Stimulated activated CD8-positive, alpha-beta memory T cell treated with anti-CD3 and anti-CD28 coated beads, Interleukin-15, amount 100 ng/mL, for 1 hour (primary cell): ENCODE measurements at places on chromosomes 4 and X.

- no peak for DNase-seq
Measured at GRCh38 chr4:94852616-94853015, 94.9 kb downstream of the BMPR1B start.

DNA sequence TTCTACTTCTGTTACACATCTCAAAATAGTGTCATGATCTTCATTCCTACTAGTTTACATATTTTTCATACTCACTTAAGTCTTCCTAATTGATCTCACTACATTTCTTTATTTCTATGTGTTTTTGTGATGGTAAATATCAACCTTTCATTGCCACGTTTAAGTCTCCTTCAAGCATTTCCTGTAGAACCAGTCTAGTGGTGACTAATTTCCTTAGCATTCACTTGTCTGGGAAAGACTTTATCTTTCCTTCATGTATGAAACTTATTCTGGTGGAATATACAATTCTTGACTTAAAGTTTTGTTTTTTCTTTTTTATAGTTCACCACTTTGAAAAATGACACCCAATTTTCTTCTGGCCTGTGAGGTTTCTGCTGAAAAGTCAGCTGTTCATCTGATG lies 181.4 kb upstream of the NEIL3 start:
- no peak for DNase-seq

DNA sequence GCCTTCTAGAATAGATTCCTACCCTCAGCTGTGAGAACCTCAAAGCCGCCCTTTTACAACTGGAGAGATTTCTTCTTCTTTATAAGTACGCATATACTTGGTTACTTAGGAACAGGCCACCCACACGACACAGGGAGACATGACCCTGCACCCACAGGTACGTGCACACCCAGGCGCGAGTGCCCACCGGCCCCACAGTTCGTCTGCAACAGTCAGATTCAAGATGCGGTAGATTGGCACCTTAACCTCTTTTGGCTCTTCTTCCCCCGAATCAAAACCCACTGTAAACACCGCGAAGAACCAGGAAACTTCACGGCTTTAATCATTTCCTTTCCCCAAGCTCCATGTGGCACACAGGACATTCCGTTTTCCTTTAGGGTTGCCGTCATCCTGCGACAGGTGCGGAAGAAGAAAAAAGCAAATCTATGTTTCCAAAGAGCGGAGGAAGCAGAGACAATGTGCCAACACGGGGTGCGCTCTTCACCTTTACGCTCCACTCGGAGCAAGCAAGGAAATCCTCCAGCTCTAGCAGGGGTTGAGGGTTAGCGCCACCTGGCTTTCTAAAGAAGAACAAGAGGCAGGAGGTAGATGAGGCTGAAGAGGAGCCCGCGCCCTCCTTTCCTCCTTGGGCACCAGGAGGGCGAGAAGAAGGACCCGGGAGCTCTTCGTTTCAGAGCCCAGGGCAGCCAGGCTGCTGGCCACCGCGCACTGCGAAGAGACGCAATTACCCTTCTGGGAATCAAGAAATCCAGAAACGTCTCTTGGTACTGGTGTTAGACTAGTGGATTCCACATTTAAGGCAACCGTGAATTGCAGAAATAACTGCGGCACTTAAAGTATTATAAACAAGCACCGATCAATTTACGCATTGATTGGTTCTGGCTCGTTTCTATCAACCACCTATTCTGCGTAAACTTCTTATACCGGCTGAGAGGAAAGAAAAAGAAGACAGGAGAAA lies 35.7 kb downstream of the HAND2 start:
- peak; percentile 20 for DNase-seq

- DNase-seq, result no peak
Measured at GRCh38 chr4:25861951-25862410, 807 bp downstream of the SEL1L3 start.

GRCh38 chr4:108361446-108361820 lies 192.7 kb upstream of the LEF1 start:
- DNase-seq, result no peak

GRCh38 chr4:147247579-147247978 lies 233.3 kb upstream of the EDNRA start:
- DNase-seq, result no peak

- no peak for DNase-seq
Measured at GRCh38 chrX:42725196-42725595, 52.8 kb downstream of the PPP1R2C start.

GRCh38 chr4:148716431-148717052 lies 274.3 kb upstream of the NR3C2 start:
- no peak for DNase-seq

GRCh38 chr4:81096566-81096965 lies 66.1 kb downstream of the BMP3 start:
- no peak for DNase-seq

- no peak for DNase-seq
Measured at GRCh38 chr4:33052241-33052640, 2332.1 kb downstream of the PCDH7 start.

DNA sequence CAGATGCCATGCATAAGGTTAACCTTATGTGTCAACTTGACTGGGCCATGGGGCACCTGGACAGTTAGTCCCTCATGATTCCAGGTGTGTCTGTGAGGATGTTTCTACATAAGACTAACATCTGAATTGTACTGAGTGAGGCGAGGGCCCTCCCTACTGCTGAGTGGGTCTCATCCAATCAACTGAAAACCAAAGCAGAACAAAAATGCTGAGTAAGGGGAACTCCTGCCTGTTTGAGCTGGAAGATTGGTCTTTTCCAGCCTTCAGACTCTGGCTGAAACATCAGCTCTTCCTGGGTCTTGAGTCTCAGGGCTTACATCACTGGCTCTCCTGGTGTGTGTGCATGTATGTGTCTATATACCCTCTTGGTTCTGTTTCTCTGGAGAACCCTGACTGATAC lies 13.8 kb downstream of the NELFA start:
- DNase-seq, result no peak
